ENCODE measurements at places on chromosomes 13 and 19.

DNA sequence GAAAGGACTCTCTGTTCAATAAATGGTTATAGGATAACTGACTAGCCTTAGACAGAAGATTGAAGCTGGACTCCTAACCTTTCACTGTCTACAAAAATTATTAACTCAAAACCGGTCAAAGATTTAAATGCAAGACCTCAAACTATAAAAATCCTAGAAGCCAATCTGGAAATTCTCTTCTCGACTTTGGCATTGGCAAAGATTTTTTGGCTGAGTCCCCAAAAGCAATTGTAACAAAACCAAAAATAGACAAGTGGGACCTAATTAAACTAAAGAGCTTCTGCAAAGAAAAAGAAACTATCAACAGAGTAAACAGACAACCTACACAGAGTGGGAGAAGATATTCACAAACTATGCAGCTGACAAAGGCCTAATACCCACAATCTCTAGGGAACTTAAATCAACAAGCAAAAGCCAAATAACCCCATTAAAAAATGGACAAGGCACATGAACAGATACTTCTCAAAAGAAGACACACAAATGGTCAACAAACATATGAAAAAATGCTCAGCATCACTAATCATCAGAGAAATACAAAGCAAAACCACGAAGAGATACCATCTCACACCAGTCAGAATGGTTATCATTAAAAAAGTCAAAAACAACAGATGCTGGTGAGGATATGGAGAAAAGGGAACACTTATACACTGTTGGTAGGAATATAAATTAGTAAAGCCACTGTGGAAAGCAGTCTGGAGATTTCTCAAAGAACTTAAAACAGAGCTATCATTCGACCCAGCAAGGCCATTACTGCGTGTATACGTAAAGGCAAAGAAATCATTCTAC is 266.3 kb downstream of the DNAJC15 start:
- no peak for DNase-seq

DNA sequence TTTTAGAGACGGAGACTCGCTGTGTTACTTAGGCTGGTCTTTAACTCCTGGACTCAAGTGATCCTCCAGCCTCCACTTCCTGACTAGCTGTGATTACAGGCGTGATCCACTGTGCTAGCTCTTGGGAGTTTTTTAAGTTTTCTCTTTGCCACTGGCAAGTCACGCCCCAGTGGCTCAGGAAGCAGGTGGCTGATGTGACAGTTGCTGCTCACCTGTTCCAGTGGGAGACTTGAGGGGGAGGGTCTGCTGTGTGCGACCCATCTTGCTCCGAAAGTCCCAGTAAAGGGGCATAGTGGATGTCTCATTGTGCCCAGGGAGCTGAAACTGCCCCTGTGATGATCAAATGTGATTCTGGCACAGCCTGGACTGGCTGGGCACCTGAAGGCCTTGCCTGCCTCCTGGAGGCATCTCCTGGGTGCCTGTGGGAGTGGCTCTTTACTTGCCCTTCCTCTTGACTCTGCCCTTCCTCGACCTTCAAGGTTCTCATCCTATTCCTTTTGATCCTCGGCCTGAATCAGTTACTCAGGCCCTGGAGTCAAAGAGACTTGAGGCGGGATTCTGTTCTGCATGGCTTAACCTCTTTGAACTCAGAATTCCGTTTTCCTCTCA is 7.8 kb downstream of the SMARCA4 start:
- peak; percentile 7 for DNase-seq

DNA sequence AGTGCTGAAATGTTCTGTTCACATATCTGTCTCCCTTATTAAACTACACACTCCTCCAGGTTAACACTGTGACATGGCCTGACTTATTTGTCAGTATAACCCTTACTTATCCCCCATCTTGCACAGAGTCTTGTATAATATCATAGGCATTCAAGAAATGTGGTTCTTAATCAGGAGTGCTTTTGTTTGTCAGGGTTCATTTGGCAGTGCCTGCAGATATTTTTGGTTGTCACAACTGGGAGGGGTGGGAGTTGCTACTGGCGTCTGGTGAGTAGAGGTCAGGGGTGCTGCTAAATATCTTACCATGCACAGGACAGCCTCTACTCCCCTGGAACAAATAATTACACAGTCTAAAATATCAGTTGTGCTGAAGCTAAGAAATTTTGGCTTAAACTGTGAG is 20.4 kb upstream of the OBI1 start:
- DNase-seq = no peak

GRCh38 chr19:1229924-1230782 is 7.7 kb downstream of the CBARP start:
- no peak for DNase-seq

- DNase-seq = no peak
These were observed 3.8 kb downstream of the TARM1 start for GRCh38 chr19:54077334-54077733.

- DNase-seq = no peak
These were observed 70.8 kb downstream of the FNDC3A start for GRCh38 chr13:49046519-49046918.

- peak; percentile 73 for DNase-seq
These were observed 83.9 kb downstream of the GNG7 start for GRCh38 chr19:2618611-2619010.

DNA sequence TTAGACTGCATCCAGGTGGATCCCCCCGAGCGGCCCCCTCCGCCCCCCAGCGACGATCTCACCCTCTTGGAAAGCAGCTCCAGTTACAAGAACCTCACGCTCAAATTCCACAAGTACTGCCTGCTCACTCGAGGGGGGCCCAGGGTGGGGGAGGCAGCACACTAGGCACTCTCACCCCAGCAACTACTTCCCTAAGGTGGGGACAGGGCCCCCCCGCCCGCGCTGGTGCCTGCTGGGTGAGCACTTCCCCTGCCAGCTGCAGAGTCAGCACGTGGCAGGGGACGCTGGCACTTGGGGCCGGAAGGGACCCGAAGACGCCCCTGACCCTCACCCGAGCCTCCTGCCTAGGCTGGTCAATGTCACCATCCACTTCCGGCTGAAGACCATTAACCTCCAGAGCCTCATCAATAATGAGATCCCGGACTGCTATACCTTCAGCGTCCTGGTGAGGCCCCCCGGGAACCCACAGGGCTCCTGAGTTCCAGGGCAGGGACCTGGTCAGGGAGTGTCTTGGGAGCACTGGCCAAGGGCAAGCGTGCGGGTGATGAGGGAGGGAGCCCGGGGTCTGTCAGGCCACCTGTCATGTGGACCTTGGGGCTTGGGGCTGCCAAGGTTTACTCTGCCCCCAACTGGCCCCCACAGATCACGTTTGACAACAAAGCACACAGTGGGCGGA is 5.2 kb downstream of the MCOLN1 start:
- DNase-seq = no peak

DNA sequence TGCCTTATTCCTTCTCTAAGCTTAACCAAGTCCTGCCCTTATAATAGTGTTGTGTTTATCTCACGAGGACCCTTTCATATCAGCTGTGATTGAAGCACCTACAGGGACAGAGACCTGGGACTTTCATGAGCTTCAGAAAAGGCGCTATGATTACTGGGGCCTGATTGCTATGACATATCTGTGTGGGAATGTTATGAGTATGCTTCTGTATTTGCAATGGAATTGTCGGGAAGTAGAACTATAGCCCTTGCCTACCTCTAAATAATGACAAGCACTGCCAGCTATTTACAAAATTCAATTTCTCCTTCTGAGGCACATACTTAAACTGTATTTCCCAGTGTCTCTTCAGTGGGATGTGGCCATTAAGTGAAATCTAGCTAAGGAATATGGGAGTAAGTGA is 191.5 kb downstream of the LHFPL6 start:
- no peak for DNase-seq

GRCh38 chr13:48715977-48716376 is 62.2 kb downstream of the CYSLTR2 start:
- DNase-seq = no peak

DNA sequence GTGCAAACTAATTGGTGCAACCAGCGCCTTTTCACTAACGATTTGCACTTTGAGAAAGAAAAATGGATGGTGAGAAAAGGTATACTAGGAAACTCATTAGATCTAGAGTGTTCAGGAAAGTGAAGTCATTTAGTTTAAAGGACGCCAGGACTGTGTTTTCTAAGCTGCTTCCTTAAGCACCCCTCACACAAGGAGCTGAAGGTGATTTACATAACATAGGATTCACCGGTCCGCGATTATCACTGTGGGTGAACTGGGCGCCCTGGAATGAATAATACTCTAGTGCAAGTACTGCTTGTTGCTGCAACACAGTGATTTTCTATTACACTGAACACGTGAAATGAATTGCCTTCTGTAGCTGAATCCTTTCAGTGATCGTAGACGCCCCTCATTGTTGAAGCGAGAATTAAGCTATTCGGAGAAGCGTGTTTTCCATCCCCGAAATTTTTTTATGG is 2.6 kb upstream of the MAB21L1 start:
- no peak for DNase-seq

DNA sequence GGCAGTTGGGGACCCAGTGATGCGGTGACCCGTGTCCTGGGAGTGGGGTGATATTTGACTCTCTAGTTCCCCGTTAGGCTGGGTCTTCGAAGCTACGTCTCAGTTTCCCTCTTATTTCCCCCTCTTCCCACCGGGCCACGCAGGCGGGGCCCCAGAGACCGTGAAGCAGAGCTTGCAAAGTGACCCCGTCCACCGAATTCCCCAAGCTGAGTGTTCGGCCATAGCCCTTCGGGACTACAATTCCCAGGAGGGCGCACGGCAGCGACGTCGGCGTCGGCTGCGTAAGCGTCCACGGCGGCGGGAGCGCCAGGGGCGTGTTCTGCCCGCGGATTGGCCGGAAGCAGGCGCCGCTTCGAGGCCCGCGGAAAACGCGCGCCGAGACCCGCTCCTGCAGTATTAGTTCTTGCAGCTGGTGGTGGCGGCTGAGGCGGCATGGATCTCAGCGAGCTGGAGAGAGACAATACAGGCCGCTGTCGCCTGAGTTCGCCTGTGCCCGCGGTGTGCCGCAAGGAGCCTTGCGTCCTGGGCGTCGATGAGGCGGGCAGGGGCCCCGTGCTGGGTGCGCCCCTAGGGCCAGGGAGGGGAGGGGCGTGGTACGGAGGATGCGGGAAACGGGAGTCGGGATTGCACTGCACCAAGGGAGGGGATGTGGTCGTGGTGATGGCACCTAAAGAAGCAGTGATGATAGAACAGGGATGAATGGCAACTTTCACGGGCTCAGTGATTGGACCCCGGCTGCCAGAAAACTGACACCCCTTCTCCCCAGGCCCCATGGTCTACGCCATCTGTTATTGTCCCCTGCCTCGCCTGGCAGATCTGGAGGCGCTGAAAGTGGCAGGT is at the start of gene RNASEH2A:
RNASEH2A (plus strand) TSS at position 343 of the 840 bp plus-strand sequence; CDS start at position 433, 90 bp downstream.
- peak; percentile 64 for DNase-seq

GRCh38 chr13:49559006-49559405 is 26.4 kb downstream of the RCBTB1 start:
- DNase-seq = no peak

DNA sequence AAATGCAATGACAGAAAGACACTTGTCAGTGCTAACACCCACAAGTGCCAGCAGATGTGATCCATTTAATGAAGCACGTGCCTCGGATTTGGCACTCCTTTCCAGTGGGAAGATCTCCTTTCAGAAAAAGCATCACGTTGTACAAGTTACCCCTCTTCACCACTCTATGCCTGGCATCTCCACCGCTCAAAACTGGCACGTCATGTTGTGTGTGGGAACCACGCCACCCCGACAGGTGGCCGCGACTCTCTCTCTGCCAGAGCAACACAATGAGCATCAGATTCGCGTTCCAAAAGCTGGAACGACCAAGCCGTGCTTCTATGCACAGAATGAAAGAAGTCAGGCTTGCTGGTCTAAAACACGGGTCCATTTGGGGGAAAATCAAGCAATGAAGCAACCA is 24.3 kb downstream of the TMTC4 start:
- DNase-seq = no peak

- no peak for DNase-seq
These were observed 351.6 kb upstream of the KLF12 start for GRCh38 chr13:74485757-74486156.

DNA sequence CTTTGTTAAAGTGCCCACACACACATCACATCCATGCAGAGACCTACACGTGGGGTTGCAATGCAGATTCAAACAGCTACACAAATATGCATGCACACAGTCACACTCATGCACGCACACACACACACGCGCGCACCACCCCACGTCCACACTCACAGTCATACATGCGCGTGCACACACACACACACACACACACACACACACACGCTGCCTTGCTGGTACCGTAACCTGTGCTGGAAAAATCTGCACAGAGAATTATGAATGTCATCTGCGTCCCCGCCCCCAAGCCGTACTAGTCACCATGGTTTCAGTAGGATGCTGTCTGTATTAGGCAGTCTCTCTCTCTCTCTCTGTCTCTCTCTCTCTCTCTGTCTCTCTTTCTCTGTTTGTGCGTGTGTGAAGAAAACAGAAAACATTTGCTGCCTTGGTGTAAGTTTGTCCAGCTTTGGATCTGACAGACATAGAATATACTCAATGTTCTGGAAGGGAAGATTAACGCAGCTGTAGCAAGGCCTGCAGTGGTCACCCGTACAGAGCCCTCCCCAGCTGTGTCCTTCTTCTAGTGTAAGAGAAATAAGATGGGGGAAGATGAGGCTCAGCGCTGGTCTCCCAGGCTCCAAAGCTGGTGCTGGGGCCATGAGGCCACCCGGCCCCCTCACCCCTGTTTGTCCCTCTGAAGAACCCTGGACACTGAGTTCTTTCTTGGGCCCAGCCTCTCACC is 26.4 kb upstream of the DPP9 start:
- no peak for DNase-seq

DNA sequence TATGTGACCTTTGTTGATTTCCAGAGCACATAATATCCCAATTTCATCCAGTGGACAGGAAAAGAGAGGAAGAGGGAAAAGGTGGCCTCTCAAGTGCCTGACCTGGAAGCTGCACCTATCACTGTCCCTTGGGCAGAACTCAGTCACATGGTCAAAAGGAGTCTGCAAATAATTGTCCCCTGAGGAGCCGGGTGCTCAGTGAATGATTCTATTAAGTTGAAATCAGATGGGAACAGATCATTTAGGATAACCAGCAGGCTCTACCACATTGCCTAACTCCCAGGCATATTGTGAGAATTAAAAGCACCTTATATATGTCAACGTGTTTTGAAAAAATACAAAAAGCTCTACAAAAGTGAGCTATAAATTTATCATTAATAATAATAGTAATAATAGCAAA is 6.8 kb downstream of the KL start:
- DNase-seq = no peak

- no peak for DNase-seq
These were observed 76.8 kb upstream of the PCDH8 start for GRCh38 chr13:52925251-52925650.

GRCh38 chr19:5037936-5038335 is 69.0 kb downstream of the KDM4B start:
- DNase-seq = no peak

- no peak for DNase-seq
These were observed 4.0 kb downstream of the NAPSA start for GRCh38 chr19:50361290-50362029.

DNA sequence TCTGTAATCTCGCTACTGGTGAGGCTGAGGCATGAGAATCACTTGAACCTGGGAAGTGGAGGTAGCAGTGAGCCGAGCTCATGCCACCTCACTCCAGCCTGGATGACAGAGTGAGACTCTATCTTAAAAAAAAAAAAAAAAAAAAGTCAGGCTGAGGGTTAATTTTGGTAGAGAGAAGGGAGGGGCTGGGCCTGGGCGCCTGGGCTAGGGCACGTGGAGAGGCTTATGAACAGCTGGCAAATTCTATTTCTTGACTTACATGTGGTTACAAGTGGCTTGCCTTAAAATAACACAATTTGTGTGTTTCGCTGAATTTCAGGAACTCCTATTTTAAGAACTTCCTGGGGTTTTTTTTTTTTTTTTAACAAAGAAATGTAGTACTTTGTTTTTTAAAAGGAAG is 47.6 kb upstream of the MAP3K10 start:
- DNase-seq = no peak

All from RCC 7860 (cell line).